ENCODE measurements at places on chromosomes 12 and 14.

GRCh38 chr14:59055439-59056045, 132.9 kb upstream of the DAAM1 start:
- DNase-seq: no peak

DNA sequence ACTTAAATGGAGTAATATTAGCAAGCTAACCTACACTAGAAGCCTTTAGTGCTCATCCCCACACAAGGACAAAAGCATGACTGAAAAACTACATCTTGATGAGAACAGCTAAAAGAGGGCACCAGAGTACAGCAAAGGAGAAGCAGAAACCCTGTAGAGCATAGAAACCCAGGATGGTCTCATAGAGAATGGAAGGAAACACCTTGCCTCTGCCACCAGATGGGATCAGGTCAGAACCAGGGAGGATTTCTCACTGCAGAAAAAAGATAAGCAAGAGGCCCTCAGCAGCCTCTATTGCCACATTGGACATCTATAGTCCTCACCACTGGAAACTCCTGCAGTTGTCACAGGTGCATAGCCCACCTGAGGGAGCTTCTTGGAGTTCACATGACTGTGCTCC, 13.6 kb upstream of the ZNF705A start:
- no peak for DNase-seq

GRCh38 chr12:54444206-54444605, 25.1 kb upstream of the ITGA5 start:
- no peak for DNase-seq

DNA sequence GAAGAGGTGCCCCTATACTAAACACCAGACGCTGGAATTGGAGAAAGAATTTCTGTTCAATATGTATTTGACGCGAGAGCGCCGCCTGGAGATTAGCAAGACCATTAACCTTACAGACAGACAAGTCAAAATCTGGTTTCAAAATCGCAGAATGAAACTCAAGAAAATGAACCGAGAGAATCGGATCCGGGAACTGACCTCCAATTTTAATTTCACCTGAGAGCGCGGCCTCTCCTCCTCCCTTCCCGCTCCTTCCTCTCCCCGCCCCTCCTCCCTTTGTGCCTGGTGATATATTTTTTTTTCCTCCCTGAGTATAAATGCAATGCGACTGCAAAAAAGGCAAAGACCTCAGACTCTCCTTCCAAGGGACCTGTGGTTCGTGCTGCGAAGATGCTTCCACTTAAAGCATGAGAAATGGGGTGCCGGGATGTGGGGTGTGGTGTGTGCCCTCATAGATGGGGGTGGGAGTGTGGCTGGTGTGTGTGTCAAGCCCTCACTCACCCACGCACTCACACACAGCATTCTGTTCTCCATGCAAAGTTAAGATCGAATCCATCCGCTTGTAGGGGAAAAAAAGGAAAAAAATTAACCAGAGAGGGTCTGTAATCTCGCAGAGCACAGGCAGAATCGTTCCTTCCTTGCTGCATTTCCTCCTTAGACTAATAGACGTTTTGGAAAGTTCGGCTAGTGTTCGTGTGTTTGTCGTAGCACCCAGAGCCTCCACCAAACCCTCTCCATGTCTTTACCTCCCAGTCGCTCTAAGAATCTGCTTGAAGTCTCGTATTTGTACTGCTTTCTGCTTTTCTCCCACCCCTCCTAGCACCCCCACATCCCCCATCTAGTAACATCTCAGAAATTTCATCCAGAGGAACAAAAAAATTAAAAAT, 4.5 kb downstream of the HOXC10 start:
- DNase-seq: no peak

DNA sequence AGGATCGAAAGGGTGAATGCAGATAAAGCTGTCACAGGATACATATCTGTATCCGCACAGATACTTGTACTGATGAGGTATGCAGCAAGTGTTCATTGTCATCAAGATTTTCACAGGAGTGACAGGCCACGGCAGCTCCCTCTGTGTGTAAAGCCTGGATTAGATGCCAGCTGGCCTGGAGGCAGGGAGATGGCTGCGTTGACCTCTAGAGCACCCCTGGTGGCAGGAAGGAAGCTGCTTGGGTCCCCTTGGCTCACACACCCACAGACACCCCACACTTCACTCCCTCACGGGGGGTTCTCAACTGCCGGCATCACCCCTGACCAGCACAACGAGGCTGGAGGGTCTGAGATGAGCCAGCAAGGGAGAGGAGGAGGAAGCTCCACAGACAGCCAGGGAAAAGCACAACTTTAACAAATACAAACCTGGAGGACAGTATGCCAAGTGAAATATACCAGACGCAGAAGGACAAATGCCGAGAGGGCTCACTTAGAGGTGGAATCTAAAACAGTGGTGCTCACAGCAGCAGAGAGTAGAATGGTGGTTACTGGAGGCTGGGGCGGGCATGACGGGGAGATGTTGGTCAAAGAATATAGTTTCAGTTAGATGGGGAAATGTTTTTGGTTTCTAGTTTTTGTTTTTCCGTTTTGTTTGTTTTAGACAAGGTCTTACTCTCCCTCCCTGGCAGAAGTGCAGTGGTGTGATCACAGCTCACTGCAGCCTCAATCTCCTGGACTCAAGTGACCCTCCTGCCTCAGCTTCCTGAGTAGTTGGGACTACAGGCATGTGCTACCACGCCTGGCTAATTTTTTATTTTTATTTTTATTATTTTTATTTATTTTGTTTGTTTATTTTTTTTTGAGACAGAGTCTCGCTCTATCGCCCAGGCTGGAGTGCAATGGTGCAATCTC, 45.7 kb downstream of the TEAD4 start:
- no peak for DNase-seq

DNA sequence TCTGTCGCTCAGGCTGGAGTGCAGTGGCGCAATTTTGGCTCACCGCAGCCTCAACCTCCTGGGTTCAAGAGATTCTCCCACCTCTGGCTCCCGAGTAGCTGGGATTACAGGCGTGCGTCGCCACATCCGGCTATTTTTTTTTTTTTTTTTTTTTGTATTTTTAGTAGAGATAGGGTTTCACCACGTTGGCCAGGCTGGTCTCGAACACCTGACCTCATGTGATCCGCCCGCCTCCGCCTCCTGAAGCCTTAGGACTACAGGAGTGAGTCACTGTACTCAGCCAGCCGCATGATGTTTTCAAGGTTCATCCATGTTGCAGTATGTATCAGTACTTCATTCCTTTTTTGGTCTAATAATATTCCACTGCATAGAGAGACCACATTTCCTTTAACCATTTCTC, 2.4 kb upstream of the RNF34 start:
- no peak for DNase-seq

- DNase-seq: no peak
Measured at GRCh38 chr14:94656043-94656442, 43.9 kb downstream of the SERPINA3 start.

- DNase-seq: no peak
Measured at GRCh38 chr14:28758253-28758884, 8.2 kb upstream of the FOXG1 start.

GRCh38 chr14:71116568-71117122, 209.4 kb downstream of the PCNX1 start:
- no peak for DNase-seq

DNA sequence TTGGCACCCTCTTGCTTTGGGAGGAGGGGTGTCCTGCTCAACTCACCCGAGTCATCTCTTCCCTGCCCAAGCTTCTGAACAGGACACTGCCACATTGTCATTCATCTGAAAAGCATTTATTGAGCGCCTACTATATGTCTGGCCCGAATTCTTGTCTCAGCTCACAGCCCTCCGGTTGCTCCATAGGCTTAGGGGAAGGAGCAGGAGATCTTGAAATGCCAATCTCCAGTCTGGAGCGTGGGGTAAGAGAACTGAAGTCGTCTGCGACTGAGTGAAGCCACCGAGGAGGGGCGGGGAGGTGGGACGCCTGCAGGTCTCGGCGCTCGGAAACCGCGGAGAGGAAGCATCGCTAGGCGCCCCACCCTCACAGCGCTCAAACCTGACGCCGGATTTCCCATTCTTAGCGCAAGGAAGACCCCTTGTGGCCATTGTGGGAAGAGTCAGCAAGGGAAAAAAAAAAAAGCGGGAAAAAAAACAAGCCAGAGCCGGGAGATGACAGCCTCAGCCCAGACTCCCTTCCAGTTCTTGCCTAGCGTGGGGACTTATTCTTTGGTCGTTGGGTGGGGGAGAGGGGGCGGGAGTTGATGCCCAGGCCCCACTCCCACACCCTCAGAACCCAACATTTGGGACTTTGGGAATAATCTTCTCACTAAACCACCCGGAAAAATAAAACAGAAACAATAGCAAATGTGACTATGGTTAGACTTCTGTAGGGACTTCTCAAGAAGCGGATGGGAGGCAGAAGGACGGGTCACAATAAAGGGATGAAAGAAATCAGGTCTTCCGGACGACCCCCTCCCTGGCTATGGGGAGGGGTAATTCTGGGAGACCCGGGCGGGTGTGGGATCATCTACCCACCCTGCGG, 28.2 kb upstream of the SMUG1 start:
- peak; percentile 27 for DNase-seq

DNA sequence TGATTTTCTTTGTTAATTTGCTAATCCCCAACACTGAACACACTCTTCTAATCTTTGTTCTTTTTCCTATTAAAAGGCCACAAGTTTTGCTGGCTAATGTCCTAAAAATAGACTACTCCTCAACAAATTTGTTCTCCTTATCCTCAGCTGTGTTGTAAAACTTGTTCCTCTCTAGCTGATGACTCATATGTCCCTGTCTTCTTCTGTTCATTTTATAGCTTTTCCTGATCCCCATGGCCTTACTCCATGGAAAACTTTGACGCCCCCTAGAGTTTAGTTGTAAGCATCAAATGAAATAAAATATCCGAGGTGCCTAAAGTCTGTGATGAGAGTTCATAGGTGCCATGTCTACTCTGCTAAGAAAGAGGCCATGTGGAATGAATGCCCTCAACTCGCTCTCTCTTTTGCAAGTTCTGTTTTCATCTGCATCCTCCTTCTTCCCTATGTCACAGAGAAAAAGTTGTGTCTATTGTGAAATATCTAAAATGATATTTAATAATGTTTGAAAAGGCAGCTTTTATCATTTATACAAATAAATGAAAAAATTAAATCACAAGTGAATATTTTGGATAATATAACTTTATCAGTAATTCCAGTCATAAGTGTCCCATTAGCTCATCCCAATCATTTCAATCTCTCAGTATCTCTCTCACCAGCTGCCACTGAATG, 237.9 kb downstream of the IPO8 start:
- no peak for DNase-seq

GRCh38 chr12:21775133-21775820, 771 bp upstream of the KCNJ8 start:
- no peak for DNase-seq

DNA sequence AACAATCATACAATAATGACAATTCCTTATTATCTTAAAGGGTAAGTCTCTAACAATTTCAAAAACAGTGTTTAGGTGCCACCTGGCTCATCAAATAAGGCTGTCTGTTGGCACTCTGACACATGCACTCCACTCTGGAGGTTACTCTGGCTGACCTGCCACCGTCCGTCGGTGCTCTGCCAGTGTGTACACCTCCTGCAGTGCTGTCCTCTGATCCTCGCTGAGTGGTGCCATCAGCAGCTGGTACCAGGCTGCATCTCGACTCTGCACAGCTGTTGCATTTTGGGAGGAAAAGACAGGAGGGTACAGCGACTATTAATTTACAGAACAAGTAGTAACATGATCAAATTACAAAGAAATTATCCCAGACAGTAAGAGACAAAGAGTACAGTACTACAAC, 63.9 kb downstream of the IPO8 start:
- DNase-seq: no peak

GRCh38 chr12:2332236-2332635, 279.4 kb downstream of the CACNA1C start:
- no peak for DNase-seq

- no peak for DNase-seq
Measured at GRCh38 chr14:51942971-51943370, 46.4 kb upstream of the RTRAF start.

- DNase-seq: no peak
Measured at GRCh38 chr12:3148366-3149000, 71.3 kb downstream of the TSPAN9 start.

- no peak for DNase-seq
Measured at GRCh38 chr12:54750-55535, 11.6 kb upstream of the IQSEC3 start.
